ENCODE measurements at places on chromosomes 3 and 15.

DNA sequence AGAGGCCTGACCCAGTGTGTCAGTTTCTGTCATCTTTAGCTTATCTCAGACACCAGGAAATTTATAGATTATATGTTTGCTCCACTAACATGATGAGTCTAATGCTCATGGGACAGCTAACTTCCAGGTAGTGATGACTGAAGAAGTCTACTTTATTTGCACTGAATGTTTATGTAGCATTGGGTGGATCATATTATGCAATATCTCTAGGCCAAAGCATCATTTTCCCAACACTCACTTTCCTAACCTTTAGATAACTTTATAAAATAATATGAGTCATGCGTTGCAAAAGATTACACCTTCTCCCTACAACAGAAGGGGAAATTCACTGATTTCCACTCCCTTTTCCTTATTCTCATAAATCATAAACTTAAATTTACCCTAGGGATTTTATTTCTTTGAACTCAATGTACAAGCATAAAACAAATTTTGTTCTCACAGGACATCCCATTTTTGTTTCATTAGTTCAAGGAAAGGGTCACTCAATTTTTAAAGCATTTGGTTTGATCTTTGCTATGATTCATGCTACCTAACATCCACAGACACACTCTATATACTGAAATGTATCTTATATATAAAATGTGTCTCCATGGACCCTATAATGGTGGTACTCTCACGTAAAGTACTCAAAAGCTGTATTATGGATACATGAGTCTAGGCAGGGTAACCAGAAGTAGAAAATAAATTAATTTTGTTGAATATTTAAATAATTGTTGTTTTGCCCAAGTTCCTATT, 225.2 kb downstream of the WDR72 start:
- no peak overlapping the region for H3K27ac ChIP-seq
- H3K27me3 ChIP-seq = no peaks in the 10 kb centered on the region
- DNase-seq = no peak
- no peaks in the 10 kb centered on the region for H3K4me1 ChIP-seq
- H3K4me3 ChIP-seq = no peak overlapping the region

DNA sequence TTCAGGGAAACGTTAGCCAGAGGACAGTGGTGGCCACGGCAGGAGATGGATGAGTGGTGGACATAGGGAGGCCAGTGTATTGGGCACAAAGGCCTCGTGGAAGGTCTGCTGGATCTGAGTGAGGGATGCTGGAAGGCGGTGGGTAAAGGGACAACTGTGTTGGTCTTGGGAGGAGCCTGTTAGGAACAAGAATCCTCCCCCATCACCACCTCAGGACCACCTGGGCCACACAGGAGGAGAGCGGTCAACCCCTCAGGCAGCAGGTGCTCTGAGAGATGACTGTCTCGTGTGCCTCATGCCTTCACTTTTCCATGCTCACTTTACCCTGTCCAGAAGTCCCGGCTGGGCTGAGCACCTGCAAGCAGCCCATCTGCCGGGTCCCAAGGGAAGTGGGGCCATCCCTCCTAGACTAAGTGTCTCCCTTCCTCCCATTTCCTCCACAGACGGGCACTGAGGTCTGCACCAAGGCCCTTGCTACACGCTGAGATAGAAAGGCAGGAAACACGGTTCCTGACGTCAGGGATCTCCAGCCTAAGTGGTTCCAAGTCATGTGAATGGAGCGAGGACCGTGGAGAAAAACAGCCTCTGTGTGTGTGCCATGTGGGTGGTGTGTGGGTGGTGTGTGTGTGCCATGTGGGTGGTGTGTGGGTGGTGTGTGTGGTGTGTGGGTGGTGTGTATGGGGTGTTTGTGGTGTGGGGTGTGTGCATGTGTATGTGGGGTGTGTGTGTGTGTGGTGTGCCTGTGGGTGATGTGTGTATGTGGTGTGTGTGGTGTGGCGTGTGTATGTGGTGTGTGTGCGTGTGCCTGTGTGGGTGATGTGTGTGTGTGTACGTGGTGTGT, 47.8 kb upstream of the CTSH start:
- no peaks in the 10 kb centered on the region for H3K27me3 ChIP-seq
- H3K4me1 ChIP-seq = peaks cover 23% of the 10 kb centered on the region
- no peak overlapping the region for H3K27ac ChIP-seq
- no peak overlapping the region for H3K4me3 ChIP-seq
- DNase-seq = no peak
- no peaks in the 10 kb centered on the region for H3K36me3 ChIP-seq

DNA sequence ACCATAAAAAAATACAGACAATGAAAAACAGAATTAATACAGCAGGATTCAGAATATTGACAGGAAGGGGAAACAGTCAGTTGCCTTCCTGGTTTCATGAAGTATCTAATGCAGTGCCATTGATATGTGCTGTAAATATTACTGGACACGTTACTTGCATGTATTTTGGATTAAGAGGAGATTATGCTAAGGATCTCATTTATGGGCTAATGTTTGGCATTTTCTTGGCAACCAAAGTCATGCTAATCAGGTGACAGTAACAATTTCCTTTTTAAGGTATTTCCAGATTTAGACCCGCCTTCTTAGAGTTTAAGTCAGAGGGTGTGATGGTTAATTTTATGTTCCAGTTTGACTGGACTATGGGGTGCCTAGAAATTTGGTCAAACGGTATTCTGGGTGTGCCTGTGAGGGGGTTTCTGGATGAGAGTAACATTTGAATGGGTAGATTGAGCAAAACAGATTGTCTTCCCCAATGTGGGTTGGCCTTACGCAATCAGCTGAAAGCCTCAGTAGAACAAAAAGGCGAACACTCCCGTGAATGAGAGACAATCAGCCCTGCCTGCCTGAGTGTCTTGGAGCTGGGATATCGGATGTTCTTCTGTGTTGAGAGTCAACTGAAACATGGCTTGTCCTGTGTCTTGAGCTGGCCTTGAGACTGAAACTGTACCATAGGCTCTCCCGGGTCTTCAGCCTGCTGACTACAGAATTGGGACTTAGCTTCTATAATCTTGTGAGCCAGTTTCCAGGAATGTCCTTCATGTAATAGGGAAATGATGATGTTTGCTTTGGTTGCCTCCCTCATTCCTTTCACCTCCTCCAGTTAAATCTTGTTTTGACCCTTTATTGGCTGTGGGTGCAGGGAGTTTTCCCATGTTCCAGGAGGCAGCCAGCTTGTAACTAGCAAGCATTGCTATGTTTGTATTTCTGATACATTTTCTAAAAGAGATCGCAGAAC, 10.5 kb downstream of the SQOR start:
- no peak overlapping the region for H3K4me3 ChIP-seq
- H3K4me1 ChIP-seq = no peaks in the 10 kb centered on the region
- no peaks in the 10 kb centered on the region for H3K36me3 ChIP-seq
- no peaks in the 10 kb centered on the region for H3K27me3 ChIP-seq
- no peak for DNase-seq

DNA sequence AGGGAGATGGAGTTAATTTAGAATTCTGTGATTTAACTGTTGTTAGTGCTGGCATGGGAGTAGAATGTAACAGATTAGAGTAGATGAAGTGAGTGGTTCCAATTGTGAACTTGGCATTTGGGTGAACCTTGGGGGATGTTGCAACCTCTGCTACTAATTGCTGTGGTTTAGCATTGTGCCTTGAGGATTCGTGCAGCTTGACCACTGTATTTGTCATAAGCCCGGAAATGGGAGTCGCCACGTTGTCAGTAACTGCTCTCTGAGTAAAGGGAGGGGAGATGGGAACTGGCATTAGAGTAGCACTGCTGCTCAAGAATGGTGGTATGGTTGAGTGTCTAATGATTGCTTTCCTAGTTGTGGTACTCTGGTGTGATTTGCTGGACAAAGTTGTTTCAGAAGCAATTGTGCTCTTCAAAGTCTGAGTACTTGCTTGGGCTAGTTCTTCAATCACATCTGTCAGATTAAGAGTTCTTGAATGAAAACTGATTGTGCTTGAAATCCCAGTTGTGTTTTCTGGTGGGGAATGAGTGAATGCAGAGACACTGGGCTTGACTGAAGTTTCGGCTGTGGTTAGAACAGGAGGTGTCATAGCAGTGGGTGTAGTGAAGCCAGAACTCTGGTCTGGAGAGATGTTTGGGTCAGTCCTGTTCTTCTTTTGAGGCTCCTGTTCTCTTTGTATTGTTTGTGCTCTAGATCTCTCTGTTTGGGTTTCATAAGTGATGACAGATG, 15.4 kb downstream of the IGSF10 start:
- no peak overlapping the region for H3K27ac ChIP-seq
- no peaks in the 10 kb centered on the region for H3K36me3 ChIP-seq
- no peaks in the 10 kb centered on the region for H3K27me3 ChIP-seq
- no peak overlapping the region for H3K4me3 ChIP-seq
- no peaks in the 10 kb centered on the region for H3K4me1 ChIP-seq

- no peak overlapping the region for H3K27ac ChIP-seq
- no peaks in the 10 kb centered on the region for H3K4me1 ChIP-seq
- no peak for DNase-seq
- no peaks in the 10 kb centered on the region for H3K27me3 ChIP-seq
- H3K36me3 ChIP-seq = no peaks in the 10 kb centered on the region
Measured at GRCh38 chr3:62928256-62928655, 53.0 kb upstream of the CADPS start.

GRCh38 chr3:16935781-16936180, 51.0 kb downstream of the PLCL2 start:
- H3K27ac ChIP-seq = no peak overlapping the region
- no peaks in the 10 kb centered on the region for H3K36me3 ChIP-seq
- no peaks in the 10 kb centered on the region for H3K27me3 ChIP-seq
- no peak for DNase-seq
- peaks cover 7% of the 10 kb centered on the region for H3K4me1 ChIP-seq

GRCh38 chr3:71121429-71122167, 461.9 kb downstream of the FOXP1 start:
- H3K4me1 ChIP-seq = 0 out of 2 replicates have a peak, but pooled peaks cover 5% of the 10 kb centered on the region
- DNase-seq = no peak
- no peak overlapping the region for H3K4me3 ChIP-seq
- no peak overlapping the region for H3K27ac ChIP-seq

All from H1 (cell line).